ENCODE measurements at places on chromosomes 3 and 15.

DNA sequence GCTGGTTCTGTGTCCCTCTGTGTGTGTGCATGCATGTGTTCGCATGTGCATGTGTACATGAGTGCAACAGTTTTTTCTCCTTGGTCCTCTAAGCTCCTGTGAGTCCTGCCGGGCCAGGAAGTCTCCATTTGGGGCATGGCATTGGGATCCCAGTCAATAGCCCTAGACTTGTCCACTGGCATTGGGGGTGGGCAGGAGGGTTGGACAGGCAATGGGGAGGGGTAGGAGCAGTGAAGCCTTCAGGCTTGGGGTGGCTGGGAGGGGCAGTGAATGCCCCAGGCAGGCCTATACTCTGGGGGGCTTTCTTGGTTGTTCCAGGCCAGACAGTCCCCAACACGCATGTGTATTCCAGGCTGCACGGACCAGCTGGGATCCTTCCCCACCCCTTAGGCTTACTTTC, 15.6 kb upstream of the C15orf39 start:
- no peak for DNase-seq

DNA sequence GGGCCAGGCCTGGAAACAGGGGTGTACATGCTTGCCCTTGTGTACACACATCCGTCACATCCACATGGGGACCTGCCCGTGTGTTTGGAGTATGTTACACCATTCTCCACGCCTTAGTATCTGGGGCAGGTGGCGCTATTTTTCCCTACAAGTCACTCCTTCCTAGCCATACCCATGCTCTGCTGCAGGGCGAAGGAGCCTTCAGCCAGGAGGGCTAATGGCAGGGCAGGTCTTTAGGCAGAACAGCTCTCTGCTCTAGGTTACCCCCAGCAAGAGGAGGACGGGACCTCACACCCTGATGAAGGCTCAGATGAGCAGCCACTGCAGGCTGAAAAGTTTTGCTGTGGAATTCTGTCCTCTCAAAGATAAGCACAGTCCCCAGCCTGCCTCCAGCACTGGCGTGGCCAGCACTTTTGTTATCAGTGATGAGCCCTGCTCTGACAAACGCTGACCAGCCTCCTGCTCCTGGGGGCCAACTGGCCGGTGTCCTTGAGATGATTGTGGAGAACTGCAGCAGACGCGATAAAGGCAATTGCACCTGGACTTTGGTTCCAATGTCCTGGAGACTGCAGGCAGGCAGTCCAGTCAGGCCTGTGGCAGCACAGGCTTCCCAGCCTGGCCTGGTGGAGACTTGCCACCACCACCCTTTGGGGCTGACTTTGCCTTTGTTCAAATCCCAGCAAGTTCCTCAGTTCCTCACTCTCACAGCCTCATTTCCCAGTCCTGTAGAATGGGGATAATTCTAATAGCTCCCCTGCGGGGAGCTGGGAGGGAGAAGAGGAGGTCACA, 19.8 kb upstream of the PIGZ start:
- peak; percentile 73 for DNase-seq

GRCh38 chr3:185353823-185354614, 8.9 kb upstream of the MAP3K13 start:
- DNase-seq: peak; percentile 93

GRCh38 chr3:43239755-43240154, 46.6 kb upstream of the SNRK start:
- no peak for DNase-seq

- DNase-seq: no peak
These were observed 8.8 kb downstream of the STOML1 start for GRCh38 chr15:73983211-73983727.

GRCh38 chr3:71269906-71270305, 313.6 kb downstream of the FOXP1 start:
- DNase-seq: no peak

DNA sequence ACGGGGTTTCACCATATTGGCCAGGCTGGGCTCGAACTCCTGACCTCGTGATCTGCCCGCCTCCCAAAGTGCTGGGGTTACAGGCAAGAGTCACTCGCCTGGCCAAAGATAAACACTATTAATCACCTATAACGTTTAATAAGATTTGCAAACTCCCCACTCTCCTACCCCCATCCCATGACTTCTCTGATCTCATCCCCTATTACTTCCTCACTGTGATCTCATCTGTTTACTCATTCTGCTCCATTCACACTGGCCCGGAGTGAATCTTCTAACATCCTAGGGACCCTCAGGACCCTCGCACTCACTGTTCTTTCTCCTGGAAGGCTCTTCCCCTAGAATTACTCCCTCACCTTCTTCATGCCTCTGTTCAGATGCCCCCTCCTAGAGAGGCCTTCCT, 78.9 kb downstream of the DGKG start:
- no peak for DNase-seq

GRCh38 chr3:52248165-52248541, 2.6 kb downstream of the PPM1M start:
- no peak for DNase-seq

DNA sequence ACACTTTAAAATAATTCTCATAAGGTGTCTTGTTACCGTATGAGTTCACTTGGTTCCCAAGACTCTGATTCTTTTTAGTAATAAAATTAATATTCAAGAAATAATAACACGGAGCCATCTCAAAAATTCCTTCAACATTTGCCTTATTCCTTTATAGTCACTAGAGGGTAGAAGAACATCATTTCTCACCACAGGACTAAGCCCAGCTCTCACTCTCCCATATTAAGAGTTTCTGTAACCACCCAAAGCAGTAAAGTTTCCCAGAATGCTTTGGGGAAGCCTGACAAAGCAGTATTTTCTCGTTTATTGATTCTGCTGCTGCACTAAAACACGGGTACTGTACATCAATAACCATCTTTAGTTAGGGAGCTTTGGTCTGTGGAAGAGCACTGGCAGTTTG, 114.9 kb downstream of the MCTP2 start:
- DNase-seq: peak; percentile 12

DNA sequence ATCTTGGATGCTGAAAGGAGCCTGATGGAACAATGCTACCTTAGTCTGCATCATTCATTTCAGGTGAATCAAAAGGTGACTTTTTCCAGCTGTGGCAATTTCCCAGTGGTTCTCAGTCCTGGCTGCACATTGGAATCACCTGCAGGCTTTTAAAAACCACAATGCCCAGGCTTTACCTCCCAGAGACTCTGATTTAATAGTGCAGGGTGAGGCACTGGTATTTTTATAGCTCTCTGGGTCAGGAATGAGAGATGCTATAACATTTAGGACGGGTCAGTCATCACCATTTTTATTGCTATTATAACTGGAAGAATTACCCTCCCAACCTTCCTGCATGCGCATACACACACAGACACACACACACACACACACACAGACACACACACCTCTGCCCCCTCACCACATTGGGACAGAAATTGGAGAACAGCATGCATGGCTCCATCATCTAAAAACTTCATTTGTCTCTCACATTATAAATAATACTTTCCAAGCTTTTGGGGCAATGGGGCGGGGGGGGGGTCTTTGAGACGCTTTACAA, 41.1 kb downstream of the LARP6 start:
- DNase-seq: no peak

DNA sequence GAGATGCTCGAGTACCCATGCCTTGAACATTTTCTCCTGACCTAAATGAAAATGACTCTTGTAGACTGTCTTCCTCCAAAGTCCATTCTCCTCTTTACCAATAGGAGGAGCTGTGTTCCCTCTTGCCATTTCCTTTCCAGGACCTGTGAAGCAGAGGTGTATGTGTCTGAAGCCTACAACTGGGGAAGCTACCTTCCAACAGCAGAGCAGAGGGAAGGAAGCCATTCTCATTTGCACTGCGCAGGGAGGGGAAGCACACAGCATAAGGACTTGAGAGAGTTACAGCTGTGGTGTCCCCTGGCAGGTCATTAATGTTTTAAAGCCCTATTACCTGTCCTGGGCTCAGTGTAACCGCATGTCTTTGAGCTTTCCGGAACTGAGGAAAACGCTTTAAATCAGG, 38.7 kb downstream of the HSPBAP1 start:
- peak; percentile 14 for DNase-seq

DNA sequence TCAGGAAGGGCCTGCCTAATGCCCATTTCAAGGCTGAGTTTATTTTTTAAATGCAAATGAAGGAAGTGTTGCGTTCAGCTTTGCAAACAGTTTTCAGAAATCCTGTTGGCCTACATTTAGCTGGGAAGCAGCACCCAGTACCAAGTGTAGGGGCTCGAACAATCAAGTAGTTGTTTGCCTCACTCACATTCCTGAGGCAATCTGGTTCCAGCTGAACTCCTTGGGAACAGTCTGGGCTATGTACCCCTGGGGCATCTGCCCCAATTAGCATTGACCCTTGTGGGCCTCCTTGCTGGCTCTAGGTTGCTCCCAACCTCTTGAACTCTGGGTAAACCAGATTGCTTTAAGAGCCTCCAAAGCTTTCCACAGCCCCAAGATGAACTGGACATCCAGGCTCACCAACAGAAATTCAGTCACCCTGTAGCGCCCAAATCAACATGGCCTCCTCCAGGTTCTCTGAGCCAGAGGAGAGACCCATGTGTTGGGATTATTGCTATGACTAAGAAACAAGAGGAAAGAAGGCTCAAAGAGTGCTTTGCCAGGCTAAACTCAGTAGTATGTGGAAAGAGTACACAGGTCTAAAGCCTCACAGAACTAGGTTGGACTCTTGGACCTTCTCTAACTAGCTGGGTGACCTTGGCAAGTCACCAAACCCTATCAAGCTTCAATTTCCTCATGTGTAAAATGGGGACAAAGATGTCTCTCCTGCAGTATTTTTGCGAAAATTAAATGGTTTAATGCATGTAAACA, 532.7 kb downstream of the SOX2 start:
- no peak for DNase-seq

DNA sequence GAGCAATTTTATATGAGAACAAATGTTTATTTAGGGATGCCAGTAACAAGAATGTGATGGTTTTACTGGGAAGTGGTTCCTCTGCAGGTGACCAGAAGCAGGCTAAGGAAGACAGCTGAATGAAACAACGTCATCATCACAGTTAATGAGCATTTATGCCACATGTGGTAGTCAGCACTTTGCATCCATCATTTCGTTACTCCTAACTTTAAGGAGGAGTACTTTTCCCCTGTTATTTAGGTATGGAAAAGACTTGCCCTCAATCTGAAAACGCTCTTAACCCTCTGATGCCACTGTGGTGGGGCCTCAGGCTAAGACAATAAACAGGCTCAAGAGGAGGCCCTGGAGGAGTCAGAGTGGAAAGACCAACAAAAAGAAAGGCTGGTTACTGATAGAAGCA, 31.2 kb downstream of the INTS14 start:
- DNase-seq: no peak

DNA sequence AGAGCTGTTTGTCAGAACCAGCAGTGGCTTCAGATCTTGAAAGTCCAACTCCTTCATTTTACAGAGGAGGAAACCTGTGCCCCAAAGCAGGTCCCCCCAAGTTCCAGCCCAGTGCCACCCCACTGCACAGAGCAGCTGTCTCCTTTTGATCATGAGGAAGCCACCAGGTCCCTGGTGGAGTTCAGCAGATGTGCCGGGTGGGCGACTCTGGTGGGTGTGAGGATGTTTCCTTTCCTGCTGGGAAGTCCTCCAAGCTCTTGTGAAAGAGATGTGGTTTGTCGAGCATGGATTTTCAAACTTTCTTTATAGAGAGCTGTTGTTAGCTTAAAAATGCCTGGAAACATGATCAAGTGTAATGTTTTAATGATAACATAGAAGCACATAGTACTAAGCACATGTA, 52.0 kb downstream of the SMAD3 start:
- no peak for DNase-seq

- DNase-seq: no peak
These were observed 14.8 kb downstream of the KLHL6 start for GRCh38 chr3:183540501-183541234.

- no peak for DNase-seq
These were observed 7.3 kb upstream of the TNFSF10 start for GRCh38 chr3:172530566-172530965.

- DNase-seq: no peak
These were observed 983.1 kb downstream of the FHIT start for GRCh38 chr3:60268123-60268522.

Measured in SK-N-DZ (cell line).